Stimulated activated CD4-positive, alpha-beta T cell treated with anti-CD3 and anti-CD28 coated beads, TNF-alpha, amount 100 ng/mL, for 4 hours (primary cell): ENCODE measurements at places on chromosomes 11 and 22.

DNA sequence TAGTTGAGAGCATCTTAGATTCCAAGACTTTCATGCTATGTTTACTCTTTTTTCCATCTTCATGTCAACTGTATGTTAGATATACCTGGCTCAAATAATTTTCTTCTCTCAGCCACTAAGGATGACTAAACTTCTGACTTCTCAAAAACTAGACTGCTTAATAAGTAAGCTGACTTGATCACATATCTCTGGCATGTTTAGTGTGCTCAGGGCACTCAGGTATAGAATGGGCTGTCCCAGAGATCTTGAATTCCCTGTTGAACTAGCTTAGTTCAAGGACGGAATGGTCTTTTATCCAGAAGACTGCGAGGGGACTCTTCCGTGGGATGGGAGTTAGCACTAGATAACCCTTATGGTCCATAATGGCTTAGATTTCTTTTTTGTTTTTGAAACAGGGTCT is 13.0 kb downstream of the NEU3 start:
- no peak for DNase-seq

GRCh38 chr11:1085440-1086170 is 10.9 kb downstream of the MUC2 start:
- DNase-seq = no peak

DNA sequence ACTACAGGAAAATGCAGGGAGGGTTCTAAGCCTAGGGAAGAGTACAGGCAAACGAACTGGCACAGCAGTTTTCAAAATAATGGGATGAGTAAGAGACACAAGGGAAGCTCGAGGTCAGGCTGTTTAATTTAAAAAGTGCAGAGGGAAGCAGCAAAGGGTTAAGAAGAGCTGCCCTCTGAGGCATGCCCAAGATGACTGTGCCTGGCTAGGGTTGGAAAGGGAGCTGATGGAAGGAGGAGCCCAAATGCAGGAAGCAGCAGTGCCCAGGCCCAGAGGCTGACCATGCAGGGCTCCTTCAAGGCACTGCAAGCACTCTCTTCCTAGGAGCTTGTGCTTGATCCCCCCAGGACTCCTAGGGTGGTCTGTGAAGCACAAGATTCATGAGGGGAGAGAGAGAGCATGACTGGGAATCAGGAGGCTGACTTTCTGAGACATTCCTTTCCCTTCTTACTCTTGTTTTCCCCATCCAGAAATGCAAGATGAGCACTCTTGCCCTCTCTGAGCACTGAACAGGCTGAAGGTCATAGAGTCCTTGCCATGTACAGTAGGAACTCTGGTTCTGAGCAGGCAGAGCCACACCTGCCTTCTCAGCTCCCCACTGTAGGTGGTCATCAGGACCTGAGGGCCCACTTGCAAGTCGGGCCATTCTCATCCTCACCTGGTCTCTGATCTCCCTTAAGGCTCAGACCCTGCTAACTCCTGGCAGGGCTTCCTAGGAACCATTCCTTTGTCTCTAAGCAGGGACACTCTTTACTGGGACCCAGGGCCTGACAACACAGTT is 46.7 kb upstream of the DRD2 start:
- no peak for DNase-seq

DNA sequence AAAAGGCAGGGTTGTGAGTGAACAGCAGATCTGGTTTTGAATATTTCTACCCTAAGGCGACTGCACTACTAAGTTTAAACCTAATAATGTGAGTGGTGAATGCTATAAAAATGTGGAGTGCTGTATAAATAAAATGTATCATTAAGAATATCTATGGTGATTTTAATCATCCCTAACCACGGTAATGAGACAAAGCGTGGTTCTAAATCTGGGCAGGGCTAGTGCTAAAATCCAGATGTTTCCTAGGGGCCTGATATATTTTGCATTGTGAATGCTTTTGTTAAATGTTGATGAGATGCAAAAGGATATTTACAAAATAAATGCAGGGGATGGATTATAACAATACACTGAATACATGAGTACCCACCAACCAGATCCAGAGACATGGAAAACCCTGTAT is 58.1 kb downstream of the TSPAN18 start:
- DNase-seq = no peak

DNA sequence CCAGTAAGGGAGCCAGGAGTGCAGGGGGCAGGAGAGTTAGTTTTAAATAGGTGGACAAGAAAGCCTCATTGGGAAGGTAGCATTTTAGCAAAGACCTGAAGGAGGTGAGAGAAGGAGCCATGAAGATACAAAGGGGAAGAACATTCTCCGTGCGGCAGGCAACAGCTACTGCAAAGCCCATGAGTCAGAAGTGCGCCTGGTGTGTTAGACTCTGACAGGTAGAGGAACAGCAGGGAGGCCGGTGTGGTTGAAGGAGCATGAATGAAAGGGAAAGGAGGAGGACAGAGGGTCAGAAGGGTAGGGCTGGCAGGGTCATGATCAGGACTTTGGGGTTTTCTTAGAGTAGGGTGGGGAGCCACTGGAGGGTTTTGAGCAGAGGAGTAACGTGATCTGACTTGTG is 34.5 kb upstream of the PAMR1 start:
- no peak for DNase-seq

DNA sequence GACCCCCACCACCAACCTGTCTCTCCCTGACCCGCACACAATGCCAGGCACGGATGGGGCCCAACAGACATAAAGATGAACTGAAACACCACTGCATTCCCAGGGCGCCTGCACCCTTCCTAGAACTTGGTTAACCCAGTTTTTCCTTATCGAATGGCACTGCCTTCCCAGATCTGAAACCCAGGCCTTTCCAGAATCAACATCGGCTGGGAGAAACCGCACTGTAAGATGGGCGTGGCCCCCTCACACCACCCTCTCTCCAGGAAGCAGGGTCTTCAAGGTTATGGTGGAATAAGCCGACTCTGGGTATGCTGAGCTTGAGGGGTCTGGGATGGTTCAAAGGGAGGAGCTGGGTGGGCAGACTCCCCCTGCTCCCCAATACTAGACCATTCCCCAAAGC is 23.1 kb downstream of the LRFN4 start:
- no peak for DNase-seq

GRCh38 chr11:93715797-93716396 is 25.4 kb downstream of the TAF1D start:
- no peak for DNase-seq

GRCh38 chr11:47333886-47334443 is 18.5 kb downstream of the MYBPC3 start:
- DNase-seq = no peak

- no peak for DNase-seq
These were observed 28.3 kb upstream of the ETS1 start for GRCh38 chr11:128615612-128616011.

DNA sequence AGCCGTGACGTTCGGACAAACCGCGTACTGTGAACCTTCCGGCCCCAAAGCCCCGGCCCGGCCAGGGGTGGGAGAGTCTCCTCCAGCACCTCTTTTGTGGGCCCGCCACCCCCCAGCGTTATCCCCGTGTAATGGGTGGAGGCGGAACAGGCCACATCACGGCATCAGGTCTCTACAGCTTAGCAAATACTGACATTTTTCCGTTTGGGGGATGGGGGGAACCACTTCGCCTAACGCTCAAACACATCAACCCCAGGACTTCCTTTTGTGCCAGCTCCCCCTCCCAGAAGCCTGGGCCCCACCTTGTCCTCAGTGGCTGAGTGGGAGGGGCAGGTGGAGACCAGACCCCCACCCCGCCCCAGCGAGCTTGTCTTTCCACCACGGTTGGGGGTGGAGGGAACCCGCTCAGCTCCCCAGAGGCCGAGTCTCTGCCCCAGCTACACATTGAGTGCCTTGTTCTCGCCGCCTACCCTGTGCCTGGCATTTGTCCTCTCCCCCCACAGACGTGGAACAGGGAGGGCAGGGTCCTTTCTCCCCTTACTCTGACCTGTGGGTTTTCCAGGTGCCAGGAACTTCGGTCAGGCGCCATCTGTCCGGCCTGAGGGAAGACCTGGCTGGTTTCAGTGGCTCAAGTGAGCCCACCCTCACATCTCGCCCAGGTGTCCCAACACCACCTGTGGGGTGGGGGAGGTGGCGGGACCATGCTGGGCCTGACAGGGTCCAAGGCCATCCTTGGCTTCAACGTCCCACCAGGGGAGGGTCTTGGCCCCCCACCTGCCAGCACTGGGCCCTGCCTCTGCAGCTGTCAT is 29.6 kb downstream of the SBF1 start:
- no peak for DNase-seq

DNA sequence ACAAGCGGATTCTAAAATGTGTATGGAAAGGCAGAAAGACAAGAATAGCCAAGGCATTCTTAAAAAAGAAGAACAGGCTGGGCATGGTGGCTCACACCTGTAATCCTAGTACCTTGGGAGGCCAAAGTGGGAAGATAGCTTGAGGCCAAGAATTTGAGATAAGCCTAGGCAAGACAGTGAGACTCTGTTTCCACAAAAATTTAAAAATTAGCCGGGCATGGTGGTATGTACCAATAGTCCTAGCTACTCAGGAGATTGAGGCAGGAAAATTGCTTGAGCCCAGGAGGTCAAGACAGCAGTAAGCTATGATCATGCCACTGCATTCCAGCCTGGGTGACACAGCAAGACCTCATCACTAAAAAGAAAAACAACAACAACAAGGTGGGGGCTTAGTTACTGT is 46.0 kb upstream of the PPP2R1B start:
- no peak for DNase-seq

DNA sequence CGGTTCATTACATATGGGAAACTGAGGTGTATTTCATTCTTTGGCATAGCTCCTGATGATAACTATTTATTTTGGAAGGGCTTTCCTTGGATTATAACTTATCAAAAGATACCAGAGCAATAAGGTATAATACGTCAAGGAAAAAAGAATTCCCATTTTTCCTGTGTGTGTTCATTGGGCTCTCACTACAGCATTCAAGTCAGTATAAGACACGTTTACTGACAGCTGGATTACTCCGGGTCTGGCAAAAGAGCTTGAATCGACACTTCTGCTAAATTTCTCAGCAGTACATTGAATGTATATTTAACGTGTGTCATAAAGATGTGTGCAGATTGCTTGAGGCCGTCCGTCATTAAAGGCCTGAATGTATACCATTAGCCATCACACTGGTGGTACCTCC is 163.4 kb downstream of the NCAM1 start:
- DNase-seq = no peak

DNA sequence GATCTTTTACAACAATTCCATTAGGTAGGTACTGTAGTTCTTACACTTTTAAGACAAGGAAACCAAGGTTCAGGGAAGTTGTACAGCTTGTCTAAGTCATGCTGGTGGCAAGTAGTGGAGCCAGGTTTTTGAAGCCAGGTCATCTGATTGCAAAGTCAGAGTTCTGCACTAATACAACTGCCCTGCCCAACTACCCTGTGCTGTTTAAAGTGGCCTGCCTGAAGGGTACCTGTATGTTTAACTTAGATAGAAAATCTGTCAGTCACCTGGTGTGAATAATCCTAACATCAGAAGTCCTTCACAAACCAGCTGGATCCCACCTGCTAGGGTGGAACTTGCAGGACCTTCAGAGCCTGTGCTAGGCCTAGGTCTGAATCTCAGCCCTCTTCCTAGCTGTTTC is 44.2 kb downstream of the ARFGAP2 start:
- DNase-seq = no peak

DNA sequence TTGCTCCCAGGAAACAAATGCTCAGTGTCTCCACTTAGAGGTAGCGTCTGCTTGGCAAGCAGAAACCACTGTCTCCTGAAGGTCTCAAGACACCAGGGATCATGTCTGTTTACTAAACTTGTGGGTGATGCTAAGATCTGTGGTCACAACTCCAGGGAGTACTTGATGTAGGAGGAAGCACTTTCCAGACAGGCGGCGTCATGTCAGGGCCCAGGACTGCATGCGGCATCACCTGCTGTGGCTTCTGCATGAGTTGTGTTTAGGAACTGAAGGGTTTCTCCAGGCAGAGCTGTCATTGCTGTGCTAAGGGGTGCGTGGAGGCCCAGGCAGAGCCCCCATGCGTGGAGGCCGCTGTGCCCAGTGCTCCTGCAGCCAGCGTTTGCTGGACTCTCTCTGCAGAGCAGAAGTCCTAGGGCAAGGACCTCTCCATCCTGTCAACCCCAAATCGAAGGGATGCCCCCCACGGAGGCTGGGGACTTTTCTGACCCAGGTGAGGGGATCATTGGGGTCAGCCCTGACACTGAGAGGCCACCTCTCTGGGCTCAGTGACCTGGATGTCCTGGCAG is 8.1 kb upstream of the PANX2 start:
- DNase-seq = no peak

DNA sequence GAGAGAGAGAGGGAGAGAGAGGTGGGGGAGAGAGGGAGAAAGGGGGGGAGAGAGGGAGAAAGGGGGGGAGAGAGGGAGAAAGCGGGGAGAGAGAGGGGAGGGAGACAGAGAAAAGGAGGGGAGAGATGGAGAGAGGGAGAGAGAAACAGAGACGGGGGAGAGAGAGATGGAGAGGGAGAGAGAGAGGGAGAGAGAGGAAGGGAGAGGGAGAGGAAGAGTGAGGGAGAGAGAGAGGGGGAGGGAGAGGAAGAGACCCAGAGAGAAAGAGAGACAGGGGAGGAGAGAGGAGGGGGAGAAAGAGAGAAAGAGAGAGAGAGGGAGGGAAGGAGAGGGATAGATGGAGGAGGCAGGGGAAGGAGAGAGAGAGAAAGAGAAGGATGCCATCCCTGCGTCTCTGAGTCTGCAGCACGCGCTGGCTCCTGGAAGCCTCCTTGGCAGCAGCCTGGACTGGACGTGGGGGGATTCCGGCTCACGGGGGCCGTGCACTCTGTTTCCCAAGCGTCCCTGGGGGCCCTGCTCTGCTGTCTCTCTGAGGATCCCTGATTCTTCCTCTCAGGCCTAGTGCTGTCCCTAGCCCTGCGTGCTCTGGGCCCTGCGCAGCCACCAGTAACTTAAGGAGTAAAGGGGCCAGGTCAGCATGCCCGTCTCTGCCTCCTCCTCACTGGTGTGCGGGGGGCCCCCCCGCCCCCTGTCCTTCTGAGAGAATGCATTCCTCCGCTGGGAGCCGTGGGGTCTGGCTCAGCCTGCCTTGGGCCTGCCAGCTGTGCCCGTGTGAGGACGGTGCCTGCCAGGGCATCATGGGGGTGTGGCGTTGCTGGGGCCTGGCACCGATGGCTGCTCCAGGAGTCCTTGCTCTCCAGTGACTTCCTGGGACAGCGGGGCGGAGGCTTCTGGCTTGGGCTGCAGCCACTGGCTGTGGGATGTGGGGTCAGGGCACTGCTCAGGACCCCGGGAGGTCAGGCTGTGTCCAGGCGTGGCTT is 429.5 kb downstream of the TBC1D22A start:
- DNase-seq = no peak

- no peak for DNase-seq
These were observed 72.9 kb downstream of the GAB2 start for GRCh38 chr11:78344676-78345075.

- DNase-seq = no peak
These were observed 3.2 kb downstream of the NUP50 start for GRCh38 chr22:45166932-45167331.

DNA sequence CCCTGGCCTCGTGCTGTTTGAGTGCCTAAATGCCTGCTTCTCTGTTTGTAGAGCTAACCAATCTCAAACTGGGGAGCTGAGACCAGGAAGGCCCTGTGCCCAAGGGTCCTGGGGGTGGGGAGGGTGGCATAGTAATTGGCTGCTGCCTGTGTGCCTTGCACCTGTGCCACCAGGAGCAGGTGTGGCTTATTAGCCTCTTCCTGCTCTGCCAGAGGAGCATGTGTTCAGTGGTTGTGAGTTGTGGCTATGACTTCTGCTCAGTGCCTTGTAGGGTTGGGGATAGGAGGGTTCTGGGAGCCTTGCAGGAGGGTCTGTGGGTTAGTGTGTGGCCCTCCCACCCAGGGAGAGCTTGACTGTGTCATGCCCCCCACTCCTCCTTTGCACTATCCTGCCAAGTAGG is 109.2 kb downstream of the ZBTB16 start:
- DNase-seq = no peak

- no peak for DNase-seq
These were observed 49.1 kb downstream of the CERK start for GRCh38 chr22:46688949-46689348.
